EL (cell line): ENCODE measurements at places on chromosomes 3 and 15.

DNA sequence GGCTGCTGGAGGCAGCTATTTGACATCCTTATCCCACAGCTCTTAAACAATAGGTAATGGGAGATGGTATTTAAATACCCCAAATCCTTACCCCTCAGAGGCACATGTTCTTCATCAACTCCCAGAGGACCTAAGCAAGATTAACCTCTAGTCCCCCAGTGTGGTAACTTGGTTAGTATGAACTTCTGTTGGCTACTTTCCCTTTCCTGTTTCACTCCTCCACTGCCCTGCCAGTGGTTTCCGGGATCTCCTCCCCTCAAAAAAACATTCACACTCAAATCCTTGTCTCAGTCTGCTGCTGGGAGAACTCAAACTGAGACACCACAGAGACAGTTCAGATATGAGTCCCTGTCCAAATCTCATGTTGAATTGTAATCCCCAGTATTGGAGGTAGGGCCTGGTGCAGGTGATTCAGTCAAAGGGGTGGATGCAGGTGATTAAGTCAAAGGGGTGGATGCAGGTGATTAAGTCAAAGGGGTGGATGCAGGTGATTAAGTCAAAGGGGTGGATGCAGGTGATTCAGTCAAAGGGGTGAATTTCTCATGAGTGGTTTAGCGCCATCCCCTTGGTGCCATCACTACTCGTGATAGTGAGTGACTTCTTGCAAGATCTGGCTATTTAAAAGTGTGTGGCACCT is 335.0 kb upstream of the CTNNB1 start:
- DNase-seq: no peak

DNA sequence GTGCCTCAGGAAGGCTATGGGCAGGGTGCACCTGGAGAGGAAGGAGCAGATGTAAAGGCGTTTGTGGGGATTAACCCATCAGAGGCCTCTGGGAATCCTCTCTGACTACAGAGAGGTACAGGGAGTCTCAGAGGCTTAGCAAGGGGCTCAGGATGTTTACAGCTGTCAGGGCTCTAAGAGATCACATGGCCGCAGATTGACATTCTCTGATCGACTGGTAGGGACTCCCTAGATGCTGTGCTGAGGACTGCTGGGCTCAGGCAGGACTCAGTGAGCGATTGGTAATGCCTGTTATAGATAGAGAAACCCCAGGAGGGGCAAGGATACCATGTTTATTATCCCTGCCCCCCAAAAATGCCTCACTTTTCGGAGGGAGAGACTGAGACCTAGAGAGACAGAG is 103.5 kb downstream of the CORO2B start:
- no peak for DNase-seq

DNA sequence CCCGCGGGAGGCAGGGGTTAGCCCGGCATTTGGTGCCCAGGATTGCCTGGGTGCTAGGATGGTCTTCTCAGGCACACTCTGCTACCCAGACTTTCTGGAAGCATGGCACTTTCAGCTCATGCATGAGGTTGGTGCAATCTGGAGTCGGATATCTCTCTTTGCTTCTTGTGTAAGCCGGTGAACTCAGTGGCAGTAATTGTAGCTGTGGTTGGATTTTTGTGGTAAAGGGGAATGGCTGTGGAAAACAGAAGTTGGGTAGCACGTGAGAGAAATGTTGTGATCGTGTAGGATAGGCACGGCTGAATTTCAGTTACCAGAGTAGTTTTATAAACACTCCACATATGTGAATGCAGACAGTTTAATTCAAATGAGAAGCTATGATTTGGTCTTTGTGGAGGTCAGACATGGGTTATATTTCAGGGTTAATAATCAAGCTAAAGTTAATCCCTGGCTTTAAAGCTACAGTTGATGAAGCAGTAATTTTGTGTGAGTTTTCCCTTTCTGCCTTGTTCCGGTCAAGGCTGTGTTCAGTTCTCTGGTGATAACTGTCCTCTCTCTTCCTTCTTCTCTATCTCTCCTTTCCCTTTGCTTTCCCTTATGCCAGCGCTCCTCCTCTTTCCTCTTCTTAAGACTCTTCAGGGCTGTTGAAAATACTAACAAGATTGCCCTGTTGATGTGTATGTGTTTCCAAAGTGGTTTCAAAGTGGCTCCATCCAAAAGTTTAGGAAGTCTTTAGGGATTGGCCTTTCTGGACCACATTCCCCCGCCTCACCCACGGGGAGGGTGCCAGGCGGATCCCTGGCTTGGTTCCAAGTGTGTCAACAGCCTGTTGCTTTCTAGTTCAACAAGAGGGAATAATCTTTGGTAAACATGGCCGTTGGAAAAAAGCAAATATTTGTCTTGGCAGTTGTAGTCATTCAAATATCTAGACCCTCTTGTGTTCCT is 404.6 kb upstream of the C2CD4B start:
- DNase-seq: peak; percentile 81

GRCh38 chr15:35757361-35757760 is 211.4 kb upstream of the DPH6 start:
- no peak for DNase-seq

DNA sequence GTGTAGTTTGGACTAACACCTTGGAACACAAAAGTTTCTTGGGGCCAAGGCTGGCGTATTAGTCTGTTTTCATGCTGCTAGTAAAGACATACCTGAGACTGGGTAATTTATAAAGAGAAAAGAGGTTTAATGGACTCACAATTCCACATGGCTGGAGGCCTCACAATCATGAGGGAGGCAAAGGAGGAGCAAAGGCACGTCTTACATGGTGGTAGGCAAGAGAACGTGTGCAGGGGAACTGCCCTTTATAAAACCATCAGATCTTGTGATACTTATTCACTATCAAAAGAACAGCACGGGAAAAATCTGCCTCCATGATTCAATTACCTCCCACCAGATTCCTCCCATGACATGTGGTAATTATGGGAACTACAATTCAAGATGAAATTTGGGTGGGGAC is 9.4 kb upstream of the CCR2 start:
- DNase-seq: no peak

DNA sequence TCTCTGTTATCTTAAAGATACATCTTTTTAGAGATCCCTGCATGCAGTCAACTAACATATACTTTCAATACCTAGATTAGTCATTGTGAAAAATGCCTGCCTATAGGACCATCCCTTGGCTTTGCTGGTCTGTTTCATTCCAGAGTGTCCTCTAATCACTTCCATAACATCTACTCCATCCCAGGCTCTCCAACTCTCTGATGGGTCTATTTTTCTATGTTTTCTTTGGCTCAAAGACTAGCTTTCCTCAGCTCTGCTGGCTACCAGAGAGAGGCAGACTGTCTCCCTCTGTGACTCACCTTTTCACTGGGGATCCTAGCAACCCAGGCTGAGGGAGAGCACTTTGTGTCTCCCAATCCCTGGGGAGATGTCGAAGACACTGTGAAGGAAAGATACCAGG is 547.7 kb upstream of the MCTP2 start:
- DNase-seq: no peak

DNA sequence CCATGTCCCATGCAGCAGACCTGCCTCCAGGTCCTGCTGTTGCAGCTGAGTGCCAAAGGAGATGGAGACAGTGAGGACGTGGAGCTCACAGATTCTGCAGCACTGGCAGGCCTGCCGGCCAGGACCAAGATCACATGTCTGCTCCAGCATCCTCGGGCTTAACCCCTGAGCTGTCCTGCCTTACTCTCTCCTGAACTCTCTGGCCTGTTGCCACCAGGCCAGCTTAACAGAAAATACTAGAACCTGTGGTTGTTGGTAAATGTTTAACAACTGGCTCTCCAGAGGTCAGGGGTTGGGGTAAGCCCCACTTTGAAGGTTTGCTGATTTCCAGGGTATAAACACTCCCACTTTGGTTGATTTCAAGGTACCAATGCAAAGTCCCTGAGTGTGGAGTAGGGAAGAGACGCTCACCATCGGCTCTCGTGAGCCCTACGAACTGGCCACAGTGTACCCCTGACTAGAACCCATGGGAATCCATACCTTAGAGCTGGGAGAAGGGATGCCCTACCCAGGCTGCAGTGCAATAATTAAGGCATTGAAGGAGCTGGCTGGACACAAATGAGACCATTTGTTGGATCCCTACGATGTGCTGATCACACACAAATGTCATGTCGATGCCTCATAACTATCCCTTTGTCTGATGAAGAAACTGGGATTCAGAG is 147.9 kb downstream of the OR4M2 start:
- DNase-seq: no peak

- peak; percentile 44 for DNase-seq
Measured at GRCh38 chr3:123036352-123037014, 8.9 kb upstream of the SEMA5B start.

DNA sequence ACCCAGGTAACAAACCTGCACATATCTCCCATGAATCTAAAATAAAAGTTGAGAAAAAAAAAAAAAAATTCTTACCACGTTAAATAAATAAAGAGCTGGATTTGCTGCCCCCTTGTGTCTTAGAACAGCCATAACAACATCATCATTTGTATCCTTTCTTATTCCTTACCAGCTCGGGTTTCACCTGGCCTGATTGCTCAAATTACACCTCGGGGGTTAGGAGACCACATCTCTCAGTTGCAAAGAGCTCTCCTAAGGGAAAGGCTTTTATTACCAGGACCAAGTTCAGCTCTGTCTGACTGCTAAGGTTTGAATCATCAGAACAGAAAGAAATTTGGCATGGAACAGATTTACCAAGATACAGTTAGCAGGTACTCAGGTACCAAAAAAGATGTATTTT is 25.8 kb upstream of the RPL39L start:
- peak; percentile 60 for DNase-seq

DNA sequence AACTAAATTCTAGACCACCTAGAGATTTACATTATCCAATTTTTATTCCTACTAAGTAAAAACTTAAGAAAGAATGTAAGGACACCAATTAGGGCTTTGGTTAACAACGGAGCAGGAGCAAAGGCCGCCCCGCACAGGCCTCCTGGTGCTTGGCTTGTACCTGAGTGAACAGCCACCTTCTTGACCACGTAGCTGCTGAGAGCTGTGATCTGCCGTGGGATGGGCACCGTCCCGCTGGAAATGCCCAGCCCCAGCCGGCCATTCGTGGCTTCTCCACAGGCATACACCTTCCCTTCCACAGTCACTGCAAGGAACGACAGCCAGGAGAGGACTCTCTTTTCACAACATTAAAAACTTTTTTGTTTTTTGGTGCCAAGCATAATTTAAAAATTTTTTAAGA is 79.6 kb upstream of the OCA2 start:
- no peak for DNase-seq
